Thoracic aorta (tissue), 2 donors: ENCODE measurements at places on chromosomes 5 and 9. TPM values are rescaled to one million over a fixed set of nuclear protein-coding genes. Genes with fewer than 3 reads are reported as not detected.

- no peak for DNase-seq
- peak within 1 kb of the TSS; percentile 70 for H3K4me3 ChIP-seq
- no peaks in the 10 kb centered on the region for H3K27me3 ChIP-seq
- H3K36me3 ChIP-seq = no peaks in the 10 kb centered on the region
- H3K4me1 ChIP-seq = peaks cover 6% of the 10 kb centered on the region
- H3K27ac ChIP-seq = peak within 1 kb of the TSS; percentile 67
These were observed at the start of gene RASGRF2 for GRCh38 chr5:80959768-80960442. RASGRF2 (plus strand) TSS chr5:80960363; CDS start chr5:80960739, 376 bp downstream.

Gene CXCL14
- 27.5 TPM for total RNA-seq

Gene TNC
- total RNA-seq = 87.1 TPM

DNA sequence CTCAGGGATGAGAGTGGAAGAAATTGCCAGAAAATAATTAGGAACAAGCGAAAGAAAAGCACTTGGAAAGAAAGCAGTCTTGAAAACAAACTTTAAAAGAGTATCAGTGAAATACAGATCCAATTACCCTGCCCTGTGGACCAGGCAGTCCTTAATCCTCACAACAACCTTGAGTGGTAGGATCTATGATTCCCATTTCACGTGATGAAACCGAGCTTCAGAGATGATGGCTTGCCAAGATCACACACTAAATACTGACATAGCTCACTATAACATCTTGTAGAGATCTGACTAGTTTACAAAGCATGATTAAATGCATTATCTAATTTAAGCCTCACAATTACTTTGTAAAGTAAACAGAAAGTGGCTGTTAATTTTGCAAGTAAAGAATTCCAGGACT, 55.5 kb upstream of the ABCA1 start:
- no peaks in the 10 kb centered on the region for H3K4me1 ChIP-seq
- no peak overlapping the region for H3K27ac ChIP-seq
- no peak overlapping the region for H3K4me3 ChIP-seq
- H3K27me3 ChIP-seq = no peaks in the 10 kb centered on the region
- no peaks in the 10 kb centered on the region for H3K36me3 ChIP-seq

DNA sequence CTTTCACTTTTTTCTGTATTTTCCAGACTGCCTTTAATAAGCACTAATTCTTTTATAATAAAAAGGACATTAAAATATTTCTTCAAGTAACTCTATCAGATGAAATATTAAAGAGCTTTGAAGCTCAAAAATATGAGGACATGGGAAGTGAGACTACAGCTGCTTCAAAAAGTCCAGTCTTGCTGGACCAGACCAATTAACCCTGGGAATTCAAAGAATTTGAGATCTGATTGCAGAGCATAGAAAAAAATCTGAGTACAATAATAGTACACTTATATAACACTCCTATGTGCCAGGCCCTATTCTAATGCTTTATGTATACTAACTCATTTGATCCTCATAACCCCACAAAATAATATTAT, 9.8 kb downstream of the TMEM245 start:
- H3K27me3 ChIP-seq = no peaks in the 10 kb centered on the region
- peak overlapping the region; percentile 39 for H3K4me3 ChIP-seq
- H3K4me1 ChIP-seq = peaks cover 63% of the 10 kb centered on the region
- no peaks in the 10 kb centered on the region for H3K36me3 ChIP-seq
- H3K27ac ChIP-seq = peak overlapping the region; percentile 80

- H3K4me1 ChIP-seq = no peaks in the 10 kb centered on the region
- no peaks in the 10 kb centered on the region for H3K36me3 ChIP-seq
- no peak overlapping the region for H3K27ac ChIP-seq
These were observed 26.7 kb upstream of the NXNL2 start for GRCh38 chr9:88508326-88508725.

GRCh38 chr5:54404568-54404967, 50.9 kb upstream of the HSPB3 start:
- H3K36me3 ChIP-seq = no peaks in the 10 kb centered on the region
- peak overlapping the region; percentile 49 for H3K27ac ChIP-seq
- DNase-seq = no peak
- peaks cover 11% of the 10 kb centered on the region for H3K4me1 ChIP-seq

DNA sequence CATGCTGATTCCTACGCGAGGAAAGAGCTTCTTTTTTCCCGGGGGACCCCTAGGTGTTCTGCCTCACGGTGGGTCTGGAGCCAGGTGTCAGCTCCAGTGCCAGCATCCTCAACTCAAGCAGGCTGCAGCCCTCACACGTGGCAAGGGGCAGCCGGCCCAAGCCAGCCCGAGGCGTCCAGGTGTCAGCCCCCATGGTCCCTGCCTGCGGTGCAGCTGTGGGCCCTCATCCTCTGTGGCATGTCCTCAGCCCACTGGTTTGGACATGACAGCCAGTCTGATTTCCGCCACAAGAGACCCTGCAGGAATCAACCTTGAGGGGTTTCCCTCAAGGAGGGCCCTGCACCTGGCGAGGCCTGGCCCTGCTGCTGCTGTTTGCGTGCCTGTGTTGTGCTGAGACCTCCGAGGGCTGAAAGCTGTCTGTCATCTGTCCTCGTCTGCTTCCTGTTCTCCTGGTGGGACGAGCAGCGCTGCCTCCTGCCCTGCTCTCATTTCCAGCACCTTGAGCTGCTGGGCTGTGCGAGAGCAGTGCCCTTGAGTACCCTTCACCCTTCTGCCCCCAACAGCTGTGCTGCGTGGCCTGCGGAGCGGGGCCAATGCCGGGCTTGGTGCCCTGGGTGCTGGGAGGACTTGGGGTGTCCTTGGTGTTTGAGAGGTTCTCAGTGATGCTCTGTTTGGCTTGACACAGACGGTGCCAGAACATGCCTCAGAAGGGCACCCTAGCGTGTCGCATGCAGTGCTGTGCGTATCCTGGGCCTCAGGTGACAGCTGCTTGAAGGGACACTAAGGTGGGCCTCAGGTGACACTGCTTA, 137.6 kb downstream of the CACNA1B start:
- H3K36me3 ChIP-seq = no peaks in the 10 kb centered on the region
- H3K27me3 ChIP-seq = no peaks in the 10 kb centered on the region
- DNase-seq = no peak
- no peak overlapping the region for H3K27ac ChIP-seq

DNA sequence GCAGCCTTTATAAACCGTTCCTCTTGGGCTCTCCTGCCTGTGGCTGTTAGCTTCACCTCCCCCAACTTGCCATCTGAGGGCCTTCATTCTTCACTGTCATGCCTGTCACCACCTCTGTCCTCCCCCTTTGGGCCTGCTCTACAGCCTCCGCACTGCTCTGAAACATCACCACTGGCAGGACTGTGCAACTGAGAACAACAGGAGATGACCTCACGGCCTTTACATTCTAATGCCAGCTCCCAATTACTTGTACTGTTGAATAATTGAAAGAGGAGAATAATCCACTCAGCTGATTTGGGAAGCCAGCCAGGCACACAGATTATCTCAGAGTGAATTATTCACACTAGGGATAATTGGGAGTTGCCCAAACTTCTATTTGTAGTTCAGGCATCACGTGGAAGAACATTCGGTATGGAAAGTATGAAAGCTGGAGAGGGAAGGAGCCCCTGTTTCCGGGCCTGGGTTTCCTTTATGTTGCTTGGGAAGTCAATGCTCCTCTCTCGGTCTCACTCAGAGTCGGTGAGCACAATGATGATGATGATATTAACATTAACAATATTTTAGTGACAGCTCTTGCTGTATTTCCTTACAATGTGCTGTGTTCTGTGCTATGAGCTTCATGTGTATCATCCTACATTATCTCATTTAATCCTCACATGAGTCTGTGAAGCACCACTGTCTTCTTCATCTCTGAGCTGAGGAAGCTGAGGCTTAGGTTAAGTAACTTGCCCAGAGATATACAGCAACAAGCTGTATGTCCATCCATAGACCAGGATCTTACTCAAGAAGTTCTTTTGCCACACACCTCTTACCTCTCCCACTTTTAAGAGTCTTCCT, 99.3 kb upstream of the LRRTM2 start:
- H3K4me1 ChIP-seq = peaks cover 33% of the 10 kb centered on the region
- H3K27ac ChIP-seq = peak overlapping the region; percentile 77
- H3K36me3 ChIP-seq = no peaks in the 10 kb centered on the region
- H3K4me3 ChIP-seq = no peak overlapping the region
- no peaks in the 10 kb centered on the region for H3K27me3 ChIP-seq
- DNase-seq = peak; percentile 53

DNA sequence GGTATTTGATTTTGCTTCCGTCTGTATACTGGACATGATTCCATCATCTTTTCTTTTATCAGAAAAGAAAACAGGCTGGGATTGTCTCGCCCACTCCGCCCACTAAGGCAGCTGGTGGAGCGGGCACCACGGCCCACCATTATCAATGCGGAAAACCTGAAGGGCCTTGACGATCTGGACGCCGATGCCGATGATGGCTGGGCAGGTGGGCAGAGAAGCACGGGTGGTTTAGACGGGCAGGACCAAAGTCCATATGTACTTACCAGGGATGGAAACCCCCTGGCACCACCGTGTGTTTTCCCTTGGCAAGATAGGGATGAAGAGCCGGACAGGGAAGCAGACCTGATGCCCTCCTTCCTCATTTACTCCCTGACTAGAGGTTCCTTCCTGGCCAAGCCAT, 53.7 kb downstream of the PRRC2B start:
- H3K4me3 ChIP-seq = no peak overlapping the region
- no peaks in the 10 kb centered on the region for H3K27me3 ChIP-seq
- no peaks in the 10 kb centered on the region for H3K4me1 ChIP-seq
- peaks cover 61% of the 10 kb centered on the region for H3K36me3 ChIP-seq

Gene TICAM2
- 1.6 TPM for total RNA-seq

- H3K4me3 ChIP-seq = no peak overlapping the region
- no peak overlapping the region for H3K27ac ChIP-seq
- H3K4me1 ChIP-seq = no peaks in the 10 kb centered on the region
- no peaks in the 10 kb centered on the region for H3K27me3 ChIP-seq
These were observed 92.1 kb upstream of the FSD1L start for GRCh38 chr9:105355781-105356180.

Gene SLCO6A1
- not detected for total RNA-seq

Gene SERF1A
- total RNA-seq = 22.6 TPM

Gene PCDHB8
- total RNA-seq = 1.7 TPM
